ENCODE measurements at places on chromosomes 7 and 10.

DNA sequence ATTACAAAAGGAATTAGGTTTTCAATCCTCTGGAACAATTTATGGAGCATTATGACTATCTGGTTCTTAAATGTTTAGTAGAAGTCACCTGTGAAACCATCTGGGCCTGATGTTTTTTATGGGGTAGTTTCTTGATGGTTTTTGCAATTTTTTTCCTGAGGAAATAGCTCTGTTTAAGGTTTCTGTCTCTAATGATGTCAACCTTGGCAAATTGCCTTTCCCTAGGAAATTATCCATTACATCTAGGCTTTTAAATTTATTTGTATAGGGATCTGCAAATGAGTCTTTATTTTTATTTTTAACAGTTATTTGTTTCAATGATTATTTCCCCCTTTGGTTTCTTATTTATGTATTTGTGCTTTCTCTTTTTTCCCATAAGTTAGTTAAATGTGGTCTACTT lies 222.8 kb downstream of the GALNT17 start:
- no peak for DNase-seq

DNA sequence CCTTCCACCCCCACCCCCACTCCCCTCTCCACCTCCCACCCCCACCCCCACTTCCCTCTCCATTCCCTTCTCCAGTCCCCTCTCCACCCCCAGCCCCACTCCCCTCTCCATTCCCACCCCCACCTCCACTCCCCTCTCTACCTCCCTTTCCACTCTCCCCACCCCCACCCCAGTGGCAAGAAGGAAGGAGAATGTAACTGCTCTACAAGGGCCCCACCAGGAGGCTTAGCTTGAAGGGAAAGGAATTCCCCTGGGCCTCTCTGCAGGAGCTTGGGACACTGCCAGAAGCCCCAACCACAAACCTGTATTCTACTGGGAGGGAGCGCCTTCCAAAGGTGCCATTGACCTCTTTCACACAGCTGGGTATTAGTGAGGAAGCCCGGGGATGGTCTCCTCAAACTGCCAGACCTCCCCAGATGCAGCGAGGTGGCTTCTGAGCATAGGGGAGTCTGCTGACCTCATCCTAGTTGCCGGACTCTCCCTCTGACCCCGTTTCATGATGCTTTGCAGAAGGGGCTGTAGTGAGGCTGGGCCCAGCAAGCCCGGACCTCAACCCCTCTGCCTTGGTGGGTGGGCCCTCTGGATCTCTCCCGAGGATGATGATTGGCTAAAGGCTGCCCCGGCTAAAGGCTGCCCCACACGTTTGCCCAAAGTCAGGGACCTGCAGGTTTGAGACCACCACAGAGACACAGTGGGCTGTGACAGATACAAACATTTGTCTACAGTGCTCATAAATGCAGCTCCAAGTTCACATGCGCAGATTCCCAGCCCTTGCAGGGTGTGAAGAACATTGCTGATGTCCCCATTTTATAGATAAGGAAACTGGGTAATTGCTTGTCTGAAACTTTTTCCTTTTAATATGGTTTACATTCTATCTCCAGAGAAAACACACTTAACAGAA lies 2.9 kb downstream of the DEPP1 start:
- DNase-seq = peak; percentile 82

- DNase-seq = peak; percentile 42
Measured at GRCh38 chr7:15561835-15562234, at the start of gene AGMO. AGMO (minus strand) TSS chr7:15562015.

DNA sequence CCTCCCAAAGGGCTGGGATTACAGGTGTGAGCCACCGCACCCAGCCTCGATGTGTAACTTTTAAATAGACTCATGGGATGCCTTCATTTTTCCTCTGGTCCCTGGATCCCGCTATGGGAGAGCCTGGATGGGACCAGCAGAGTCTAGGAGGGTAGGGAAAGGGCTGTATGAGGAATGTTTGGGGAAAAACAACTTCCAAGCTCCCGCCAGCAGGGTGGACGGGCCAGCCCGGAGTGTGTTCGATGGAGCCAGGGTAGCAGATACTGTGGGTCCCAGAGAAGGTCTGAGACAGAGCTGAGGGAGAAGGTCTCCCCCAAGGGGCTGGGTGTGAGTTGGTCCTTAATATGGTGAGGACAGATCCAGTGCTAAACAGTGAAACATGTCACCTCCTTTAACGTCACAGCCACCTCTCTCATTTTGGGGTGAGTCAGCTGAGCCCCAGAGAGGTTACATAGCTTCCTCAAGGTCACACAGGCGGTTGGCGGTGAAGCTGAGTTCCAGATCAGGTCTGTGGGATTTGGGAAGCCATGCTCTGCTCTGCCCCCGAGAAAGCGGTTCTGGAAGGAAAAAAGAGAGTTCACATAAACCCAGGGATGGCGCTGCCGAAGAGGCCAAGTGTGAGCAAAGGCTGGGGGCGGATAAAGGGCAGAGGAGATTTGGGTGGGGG lies 66.4 kb downstream of the MYL10 start:
- no peak for DNase-seq

- DNase-seq = no peak
Measured at GRCh38 chr10:31274310-31274709, 44.7 kb upstream of the ZEB1 start.

- no peak for DNase-seq
Measured at GRCh38 chr7:36777855-36778254, 53.6 kb upstream of the AOAH start.

DNA sequence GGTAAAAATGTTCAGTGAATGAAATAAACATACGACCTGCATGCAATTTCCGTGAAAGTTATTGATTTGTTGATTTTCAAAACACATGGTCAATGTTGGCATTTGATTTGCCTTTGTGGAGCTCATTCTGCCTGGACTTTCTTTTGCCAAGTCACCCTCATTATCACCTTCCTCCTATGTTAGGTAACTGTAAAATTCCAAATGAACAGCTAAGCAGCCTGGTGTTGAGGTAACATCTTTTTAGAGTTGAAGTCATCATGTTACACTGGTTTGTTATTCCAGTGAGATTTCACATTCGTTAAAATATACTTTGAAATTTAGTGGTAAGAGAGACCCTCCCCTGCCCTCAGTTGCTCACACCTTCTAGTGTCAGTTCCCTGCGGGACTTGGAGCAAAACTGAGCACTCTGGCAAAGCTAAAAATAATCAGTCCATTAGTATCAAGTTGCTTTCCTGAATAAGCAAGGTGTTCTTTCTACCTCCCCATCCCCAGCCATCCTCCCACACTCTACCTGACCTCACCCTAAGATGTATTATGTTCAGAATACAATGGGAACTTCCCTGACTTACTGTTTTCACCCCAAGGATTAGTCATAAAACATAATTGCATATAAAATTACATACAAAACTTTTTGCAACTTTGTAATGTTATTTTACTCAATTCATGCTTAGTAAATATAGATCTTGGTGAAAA lies 283.3 kb upstream of the SEMA3A start:
- no peak for DNase-seq
